Type B pancreatic cell (in vitro differentiated cells): ENCODE measurements at places on chromosomes 13 and 19.
A peak's percentile ranks its signal among the peaks of the same experiment; 100 is the strongest.

DNA sequence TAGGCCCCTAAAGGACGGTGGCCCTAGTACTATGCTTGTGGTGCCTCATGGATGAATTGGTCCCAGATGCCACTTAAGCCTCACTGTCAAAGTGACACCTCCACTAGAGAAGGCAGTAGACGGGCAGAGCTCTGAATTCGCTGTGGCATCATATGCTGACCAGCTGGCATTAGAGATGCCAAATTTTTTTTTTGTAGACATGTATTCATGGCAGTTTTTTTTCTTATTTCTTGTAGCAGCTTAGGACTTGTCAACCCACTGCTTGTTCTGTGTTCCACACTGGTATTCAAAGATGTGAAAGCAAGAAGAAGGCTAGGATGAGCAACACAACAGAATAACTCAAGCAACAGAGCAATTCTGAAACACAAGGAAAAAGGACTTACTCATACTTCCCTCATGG, 212.5 kb downstream of the DLEU7 start:
- DNase-seq, result no peak

DNA sequence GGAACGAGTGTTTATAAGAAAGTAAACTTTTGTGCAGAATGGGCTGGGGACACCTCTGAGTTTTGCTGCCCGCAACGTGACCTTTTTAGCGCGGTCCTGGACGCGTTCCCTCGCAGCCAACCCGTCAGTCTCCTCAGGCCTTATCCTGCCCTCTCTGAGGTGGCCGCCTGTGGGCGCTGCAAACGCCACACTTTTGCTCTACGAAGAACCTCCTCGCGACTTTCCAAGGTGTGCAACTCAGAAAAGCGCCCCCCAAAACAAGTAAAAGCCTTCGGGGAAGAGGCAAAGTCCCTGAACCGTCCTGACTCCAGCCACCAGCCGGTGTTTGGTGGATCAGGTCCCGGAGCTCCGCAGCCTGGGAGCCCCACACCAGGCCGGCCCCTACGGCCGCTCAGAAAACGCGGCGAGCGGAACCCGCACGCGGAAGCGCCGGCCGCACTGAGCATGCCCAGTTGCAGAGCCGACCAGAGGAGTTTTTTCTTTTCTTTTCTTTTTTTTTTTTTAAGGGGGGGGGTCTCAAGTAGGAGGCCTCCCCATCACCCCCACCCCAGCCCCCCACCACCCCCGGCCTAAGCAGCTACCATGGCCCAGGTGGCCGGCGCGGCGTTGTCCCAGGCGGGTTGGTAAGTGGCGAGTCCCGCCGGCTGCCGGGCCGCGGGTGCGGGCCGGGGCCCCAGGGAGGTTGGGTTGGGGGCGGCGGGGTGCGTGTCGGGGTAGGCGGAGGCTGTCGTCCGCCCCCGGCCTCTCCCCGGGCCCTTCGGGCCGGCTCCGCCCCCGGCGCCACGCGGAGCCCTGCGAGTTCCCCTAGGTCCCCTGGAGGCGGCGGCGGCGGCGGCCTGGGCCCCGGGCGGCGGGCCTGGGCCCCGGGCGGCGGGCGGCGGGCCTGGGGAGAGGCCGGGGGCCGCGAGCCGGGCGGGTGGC, at the start of gene TDRD3:
Gene TDRD3 (plus strand): TSS at position 438 of the 921 bp plus-strand sequence. CDS start 145 bp downstream, at position 583.
- peak; percentile 86 for DNase-seq

DNA sequence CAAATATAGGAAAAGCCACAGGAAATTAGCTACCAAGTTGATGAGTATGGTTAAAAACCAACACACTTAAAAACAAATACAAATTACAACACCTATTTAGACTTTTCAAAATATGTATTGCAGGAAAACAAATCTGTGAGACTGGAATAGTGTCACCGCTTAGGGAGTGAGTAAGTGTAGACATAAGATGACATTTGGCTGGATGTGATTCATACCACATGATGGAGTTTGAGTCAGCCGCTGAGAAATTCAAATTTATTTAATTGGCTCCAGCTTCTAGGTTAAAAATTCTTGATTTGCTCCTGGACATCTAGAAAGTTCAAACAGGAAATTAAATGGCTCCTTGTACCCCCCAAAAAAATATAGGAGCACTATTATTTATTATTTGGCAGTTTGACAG, 531.7 kb downstream of the SLITRK1 start:
- DNase-seq, result no peak

GRCh38 chr13:28568286-28568685, 73.4 kb upstream of the FLT1 start:
- no peak for DNase-seq

DNA sequence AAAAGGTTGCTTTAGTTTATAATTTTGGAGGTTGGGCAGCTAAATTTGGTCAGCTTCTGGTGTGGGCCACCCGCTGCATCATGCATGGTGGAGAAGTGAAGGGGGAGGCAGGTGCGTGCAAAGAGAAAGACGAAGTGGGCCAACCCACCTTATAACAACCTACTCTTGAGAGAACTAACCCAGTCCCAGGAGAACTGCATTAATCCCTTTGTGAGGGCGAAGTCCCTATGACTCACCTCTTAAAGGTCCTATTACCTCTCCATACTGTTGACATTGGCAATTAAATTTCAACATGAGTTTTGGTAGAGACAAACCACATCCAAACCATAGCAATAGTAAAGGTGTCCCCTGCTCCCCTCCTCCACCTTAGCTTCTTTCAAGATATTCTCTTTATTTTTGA, 7.7 kb upstream of the FGF9 start:
- no peak for DNase-seq

DNA sequence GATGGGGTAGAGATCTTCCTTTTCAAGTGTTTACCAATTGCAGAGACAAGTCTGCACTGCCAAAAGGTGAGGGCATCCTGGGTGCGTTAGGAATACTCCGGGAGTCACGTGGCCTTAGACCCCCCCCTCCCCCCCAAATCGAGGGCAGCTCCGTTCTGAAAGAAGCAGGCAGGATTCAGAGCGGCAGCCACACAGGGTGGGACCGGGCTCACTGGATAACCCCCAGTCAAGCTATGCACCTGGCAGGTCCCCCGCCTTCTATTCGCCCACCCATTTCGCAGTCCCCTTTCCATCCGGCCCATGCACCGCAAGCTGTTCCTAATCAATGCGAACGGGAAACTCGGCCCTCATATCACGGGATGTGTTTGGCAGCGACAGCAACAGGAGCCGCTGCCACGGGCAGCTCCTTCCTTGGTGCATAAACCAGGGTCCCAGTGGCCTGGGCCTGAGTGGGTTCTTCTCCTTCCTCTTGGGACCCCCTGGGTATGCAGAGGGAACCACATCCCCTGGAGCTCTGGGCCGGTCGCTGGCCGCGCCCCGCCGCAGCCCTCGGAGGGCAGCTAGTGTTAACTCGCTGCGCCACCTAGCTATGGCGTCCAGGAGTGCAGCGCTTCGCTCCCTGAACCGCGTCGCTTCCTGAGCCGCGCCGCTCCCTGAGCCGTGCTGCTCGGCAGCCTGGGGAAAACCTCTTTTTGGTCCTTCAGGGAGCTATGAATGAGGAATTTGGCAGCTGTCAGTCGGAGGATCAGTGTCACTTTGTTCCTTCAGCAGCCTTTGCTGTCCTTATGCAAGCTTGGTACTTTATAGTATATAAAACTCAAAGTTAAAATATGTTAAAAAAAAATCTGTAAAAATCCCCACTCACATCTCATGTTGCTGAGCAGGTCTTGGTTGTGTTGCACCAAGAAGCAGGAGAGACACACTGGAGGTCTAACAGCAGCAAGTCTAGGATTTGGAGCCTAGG, 41.4 kb downstream of the LYL1 start:
- peak; percentile 88 for DNase-seq

DNA sequence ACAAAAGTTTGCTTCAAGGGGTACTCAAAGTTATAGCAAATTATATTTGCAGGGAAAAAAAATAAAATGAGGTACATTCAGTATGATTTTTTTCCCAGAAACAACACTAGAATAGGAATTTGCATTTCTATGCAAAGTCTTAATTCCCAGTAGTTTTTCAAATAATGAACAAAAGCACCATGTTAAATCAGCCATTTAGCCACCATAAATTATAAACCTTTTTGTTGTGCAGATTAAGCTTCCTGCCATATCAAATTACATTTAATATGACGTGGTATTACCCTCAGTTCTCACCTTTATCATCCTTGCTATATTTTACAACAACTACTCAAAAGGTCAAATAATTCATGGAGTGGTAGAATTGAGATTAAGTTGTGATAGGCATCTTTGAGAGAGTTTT, 136.6 kb upstream of the FRY start:
- DNase-seq, result no peak
